ENCODE measurements at places on chromosomes 3 and 15. TPM values are rescaled to one million over a fixed set of nuclear protein-coding genes. Genes with fewer than 3 reads are reported as not detected.

MUC13 gene
- total RNA-seq = 0.19 TPM

GPR62 gene
- not detected for total RNA-seq

FBXW12 gene
- total RNA-seq = not detected

FEZF2 gene
- not detected for total RNA-seq

DISP2 gene
- not detected for total RNA-seq

CCR3 gene
- total RNA-seq = not detected

GABRR3 gene
- total RNA-seq = not detected

WNT7A gene
- total RNA-seq = not detected

TEX55 gene
- total RNA-seq = not detected

STX19 gene
- total RNA-seq = 5.9 TPM

TBCCD1 gene
- total RNA-seq = 7.3 TPM

SLCO2A1 gene
- total RNA-seq = 5.8 TPM

AP3B2 gene
- 0.62 TPM for total RNA-seq

CNTN4 gene
- 0.61 TPM for total RNA-seq

BFSP2 gene
- total RNA-seq = not detected

LHFPL4 gene
- total RNA-seq = not detected

SERPINI2 gene
- 1.1 TPM for total RNA-seq

All from esophagus squamous epithelium (tissue), 5 donors.